ENCODE measurements at places on chromosomes 2 and 18.

DNA sequence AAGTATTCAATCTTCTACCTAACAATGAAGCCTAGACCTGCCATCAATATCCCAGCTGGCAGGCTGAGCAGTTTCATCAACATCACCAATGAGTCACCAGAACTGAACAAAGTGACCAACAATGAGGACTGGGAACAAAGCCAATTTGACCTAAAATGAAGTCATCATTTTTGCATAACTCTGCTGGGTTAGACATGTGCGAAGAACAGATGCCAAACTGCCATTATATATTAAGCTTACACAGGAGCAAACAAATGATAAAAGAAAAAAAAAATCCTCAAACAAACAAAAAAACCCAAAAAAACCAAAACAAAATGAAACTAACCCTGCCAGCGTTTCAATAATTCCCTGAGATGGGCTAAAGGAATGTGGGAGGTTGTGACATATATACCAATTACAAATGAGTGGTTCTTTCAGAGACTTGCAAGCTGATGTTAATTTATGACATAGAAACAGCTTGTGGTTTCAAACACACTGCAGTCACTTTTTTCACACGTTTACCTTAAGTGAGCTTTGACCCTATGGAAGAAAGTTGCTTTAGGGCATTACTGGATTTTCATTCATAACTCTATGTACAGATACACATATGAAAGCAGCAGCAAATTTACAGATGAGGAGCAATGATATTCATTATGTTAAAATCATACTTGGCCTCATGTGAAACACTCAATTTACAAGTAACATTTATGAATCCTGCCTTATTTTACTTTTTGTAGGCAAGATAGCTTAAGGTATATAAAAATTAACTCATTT, 56.9 kb upstream of the CCDC141 start:
- DNase-seq, result peak; percentile 89

DNA sequence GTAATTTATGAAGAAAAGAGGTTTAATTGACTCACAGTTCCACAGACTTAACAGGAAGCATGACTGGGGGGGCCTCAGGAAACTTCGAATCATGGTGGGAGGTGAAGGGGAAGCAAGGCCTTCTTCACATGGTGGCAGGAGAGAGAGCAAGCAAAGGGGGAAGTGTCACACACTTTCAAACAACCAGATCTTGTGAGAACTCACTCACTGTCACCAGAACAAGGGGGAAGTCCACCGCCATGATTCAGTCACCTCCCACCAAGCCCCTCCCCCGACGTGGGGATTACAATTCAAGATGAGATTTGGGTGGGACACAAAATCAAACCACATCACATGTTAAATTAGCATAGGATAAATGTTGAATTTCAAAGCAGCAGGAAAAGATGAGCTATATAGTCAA, 56.2 kb downstream of the STRADB start:
- DNase-seq, result no peak

GRCh38 chr18:6257950-6258349, 156.8 kb downstream of the L3MBTL4 start:
- no peak for DNase-seq

- DNase-seq, result no peak
Observed at GRCh38 chr2:16882706-16883105, 217.1 kb upstream of the CYRIA start.

DNA sequence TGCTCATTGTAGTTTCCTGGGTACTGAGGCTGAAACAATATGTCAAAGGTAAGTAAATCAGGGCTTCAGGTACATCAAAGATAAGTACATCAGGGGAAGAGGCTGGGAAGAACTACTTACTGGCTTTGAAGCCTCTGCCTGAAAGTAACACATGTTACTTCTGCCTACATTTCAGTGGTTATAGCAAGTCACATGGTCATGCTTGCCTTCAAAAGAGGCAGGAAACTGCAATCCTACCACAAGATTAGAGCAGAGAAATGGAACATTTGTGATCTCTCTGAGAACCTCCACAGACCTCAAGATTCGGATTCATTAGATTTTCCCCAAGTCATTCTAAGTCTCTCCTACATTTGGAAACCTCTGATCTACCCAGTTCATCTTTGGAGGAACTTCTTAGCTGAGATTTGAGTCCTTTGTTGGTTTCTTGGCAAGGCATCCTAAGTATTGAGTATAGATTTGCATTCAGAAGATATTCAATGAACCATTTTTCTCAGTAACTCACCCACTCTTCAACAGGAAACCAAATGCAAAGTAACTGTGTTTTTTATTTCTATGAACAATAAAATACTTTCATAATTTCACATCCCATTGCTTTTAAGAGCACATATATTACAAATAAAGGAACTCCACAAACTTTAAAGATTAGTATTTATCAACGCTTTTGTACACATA, 48.5 kb upstream of the CCDC195 start:
- no peak for DNase-seq

- DNase-seq, result no peak
Observed at GRCh38 chr2:232488721-232489300, 1.2 kb upstream of the ECEL1 start.

DNA sequence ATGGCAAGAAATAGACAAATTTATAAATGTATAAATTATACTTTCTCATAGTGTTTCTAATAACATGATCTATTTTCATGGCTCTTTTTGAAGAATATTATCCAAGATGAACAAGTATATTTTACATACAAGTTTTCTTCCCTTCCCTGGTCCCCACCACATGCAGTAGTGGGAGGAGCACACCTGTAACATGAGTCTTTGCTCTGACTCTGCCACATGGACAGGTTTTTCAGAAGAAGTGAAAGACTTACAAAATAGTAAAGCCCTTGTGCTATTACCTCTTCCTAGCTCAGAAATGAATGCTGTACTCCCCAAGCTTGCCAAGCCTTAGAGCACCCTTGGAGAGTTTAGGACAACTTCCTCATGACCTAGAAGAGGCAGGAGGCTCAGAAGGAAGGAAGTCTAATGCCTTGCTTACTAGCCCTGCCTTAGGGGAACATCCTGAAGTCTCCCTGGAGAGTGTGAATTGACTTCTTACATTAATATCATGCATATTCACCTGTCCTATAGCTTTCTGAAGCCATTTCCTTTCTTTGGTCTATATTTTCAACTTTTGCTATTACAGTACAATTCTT, 18.4 kb downstream of the MXD1 start:
- DNase-seq, result no peak

Measured in stomach (tissue), 19 donors.